ENCODE measurements at places on chromosomes 7 and 10. TPM values are rescaled to one million over a fixed set of nuclear protein-coding genes. Genes with fewer than 3 reads are reported as not detected.
A peak's percentile ranks its signal among the peaks of the same experiment; 100 is the strongest.

DNA sequence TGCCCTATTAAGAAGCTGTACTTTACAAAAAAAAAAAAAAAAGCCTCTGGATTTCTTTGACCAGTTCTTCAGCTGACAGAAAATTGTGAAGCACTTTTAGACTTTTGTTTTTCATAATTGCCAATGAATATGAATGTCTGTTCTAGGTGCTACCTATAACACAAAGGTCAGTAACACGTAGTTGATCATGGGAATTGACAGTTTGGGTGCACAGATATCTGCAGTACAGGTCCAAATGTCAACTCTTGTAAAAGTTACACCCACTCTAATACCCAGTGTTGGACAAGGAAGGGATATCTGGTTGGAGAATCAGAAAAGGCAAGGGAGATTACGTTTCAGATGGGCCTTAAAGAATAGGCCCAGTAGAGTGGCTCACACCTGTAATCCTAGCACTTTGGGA lies 1.8 kb downstream of the REEP3 start:
- no peak for DNase-seq

DNA sequence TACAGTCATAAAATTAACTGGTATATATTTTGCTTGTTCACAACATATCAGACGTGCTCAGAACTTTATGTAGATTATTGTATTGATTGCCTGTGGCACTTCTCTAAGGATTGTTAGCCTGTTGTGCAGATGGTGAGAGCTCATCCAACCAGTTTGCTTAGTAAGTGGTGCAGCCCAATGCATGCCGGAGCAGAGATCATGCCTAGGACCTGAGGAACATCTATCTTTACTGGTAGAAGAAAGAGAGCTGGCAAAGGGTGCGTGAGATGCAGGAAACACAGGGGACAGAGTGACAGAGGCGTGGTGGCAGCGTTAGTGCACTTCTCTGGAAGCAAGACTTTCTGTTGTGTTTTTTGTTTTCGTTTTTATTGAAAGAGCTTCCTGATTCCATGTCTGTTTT lies 35.9 kb downstream of the CCM2 start:
- no peak for DNase-seq

DNA sequence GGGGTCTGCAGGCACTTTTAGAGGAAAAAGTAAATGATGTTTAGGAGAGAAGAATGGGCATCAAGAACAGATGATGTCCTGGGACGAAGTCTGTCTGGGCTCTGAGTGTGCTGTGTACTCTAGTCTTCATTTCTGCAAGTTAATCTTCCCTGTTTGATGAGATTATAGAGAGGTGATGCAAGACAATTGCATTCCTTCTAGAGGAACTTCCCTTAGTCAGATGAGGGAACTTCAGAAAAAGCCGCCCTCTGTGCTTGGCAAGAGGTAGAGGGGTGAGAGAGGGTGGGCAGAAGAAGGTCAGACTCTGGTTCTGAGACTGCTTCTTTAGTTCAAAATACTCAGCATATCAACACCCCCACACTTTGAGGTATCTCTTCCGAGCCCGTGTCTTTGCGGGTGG lies 797.9 kb downstream of the LRMDA start:
- no peak for DNase-seq

GRCh38 chr7:1231214-1232102 lies 1.2 kb upstream of the UNCX start:
- no peak for DNase-seq

GRCh38 chr7:137656850-137657232 lies 189.9 kb downstream of the DGKI start:
- DNase-seq = no peak

- DNase-seq = no peak
Measured at GRCh38 chr7:76149847-76150691, 51.6 kb upstream of the SRRM3 start.

COL17A1 gene
- 0.02 TPM for polyA plus RNA-seq

- DNase-seq = no peak
Measured at GRCh38 chr10:130802301-130802700, 509.2 kb downstream of the TCERG1L start.

DNA sequence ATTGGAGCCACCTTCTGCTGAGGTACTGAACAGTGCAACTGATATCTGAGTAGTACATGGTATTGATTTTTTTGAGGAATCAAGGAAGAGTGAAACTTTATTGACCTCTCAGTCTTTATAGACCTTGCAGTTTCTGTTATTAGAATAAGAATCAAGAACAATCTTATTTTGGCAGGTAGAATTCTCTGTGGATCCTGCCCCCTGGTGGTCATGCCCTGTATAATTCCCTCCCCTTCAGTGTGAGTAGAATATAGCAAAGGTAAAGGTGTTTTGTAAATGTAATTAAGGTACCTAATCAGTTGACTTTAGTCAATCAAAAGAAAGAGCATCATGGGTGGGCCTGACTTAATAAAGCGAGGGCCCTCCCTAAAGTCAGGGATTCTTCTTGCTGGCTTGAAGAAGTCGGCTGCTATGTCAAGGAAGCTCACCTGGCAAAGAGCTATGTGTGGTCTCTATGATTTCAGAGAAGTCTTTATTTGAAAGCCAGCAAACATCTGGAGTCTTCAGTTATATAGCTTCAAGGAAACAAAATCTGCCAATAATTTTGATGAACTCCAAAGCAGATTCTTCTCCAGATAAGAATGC lies 142.8 kb downstream of the LSM5 start:
- DNase-seq = no peak

PRR15 gene
- 0.11 TPM for polyA plus RNA-seq

DNA sequence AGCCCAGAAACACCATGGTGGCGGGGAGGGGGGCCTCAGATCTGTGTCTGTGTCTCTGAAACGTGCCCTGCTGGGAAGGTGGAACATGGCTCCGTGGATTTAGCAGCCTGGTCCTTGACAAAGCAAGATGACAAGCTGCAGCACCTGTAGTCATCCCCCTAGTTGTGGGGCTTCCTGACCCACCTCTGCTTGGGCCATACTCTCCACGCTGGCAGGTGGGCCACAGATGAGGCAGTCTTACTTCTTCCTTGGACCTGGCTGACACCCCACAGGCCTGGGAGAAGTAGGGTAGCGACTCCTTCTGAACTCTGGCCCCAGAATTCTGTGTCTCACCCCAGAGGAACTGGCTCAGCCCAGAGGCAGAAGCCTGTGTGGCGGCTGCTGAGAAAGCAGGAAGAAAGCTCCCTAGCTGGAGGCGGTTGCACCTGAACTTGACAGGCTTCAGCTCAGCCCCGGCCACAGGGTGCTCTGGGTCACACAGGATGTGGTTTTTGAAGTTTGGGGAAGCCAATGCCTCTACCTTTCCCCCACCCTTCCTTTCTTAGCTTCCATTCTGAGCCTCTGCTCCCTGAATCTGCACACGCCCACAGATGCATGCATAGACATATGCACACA lies 113.9 kb downstream of the ABLIM1 start:
- no peak for DNase-seq

GRCh38 chr10:57880446-57881227 lies 387.1 kb downstream of the IPMK start:
- DNase-seq = no peak

LRIT1 gene
- polyA plus RNA-seq = not detected

GRCh38 chr7:93117327-93117726 lies 452 bp downstream of the SAMD9 start:
- DNase-seq = no peak

DNA sequence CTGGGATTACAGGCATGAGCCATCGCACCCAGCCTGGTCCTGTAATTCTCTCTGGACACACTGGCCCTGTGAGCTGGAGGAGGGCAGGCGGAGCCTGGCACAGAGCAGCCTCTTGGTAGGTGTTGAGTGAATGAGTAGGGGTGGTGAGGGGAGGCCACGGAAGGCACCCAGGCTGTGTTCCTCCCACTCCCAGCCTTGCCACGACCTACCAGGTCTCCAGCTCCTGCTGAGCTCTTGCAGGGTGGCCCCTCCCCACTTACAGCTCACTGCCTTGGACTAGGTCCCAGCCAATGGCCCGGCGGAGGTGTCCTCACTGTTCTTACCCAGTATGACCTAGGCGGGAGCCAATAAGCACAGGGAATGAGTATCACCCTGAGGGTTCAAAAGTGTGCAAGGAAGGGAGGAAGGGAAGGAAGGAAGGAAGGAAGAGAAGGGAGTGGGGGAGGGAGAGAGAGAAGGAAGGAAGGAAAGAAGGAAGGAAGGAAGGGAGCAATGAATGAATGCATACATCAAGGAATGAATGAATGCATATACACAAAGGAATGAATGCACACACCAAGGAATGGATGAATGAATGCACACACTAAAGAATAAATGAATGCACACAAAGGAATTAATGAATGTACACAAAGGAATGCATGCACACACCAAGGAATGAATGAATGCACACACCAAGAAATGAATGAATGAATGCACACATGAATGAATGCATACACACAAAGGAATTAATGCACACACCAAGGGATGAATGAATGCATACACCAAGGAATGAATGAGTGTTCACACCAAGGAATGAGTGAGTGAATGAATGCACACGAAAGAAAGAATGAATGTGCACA lies 45.5 kb downstream of the GTF2IRD1 start:
- no peak for DNase-seq

- DNase-seq = peak; percentile 76
Measured at GRCh38 chr10:5594271-5595049, 69.7 kb downstream of the CALML3 start.

- DNase-seq = no peak
Measured at GRCh38 chr10:120835603-120836002, 15.6 kb upstream of the WDR11 start.

GRCh38 chr10:112588225-112588990 lies 141.4 kb downstream of the VTI1A start:
- DNase-seq = no peak

NRF1 gene
- polyA plus RNA-seq = 13.3 TPM

DNA sequence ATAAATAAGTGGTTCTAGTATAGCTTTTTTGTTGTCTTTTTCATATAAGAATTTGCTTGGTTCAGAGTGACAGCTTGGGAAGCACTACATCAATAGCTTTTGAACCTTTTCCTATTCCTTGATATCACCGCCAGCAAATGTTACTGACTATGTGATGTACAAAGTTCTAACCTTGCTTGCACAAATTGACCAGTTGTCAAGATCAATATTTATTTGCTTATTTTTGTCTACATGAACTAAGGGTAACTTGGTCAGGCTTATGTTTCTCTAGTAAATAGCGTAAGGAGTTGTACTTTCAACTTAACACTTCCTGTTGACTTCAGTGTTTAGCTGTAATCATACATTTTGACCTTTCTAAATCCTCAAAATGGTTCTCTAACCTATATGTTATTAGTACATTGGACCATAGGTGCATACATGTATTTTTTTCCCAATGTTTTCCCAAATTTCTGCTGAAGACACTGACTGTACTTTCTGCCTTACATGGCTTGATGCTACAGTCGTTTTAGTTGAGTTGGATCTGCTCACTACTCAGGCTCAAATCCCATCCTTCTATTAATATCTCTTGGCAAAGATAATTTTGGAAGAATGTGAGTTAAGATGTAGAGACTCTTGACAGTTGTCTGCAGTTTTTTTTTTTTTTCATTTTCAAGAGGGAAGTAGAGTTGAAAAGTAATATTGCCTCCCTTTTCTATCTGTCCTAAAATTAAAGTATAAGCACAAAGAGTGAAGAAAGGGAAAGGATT lies 239.1 kb upstream of the KAT6B start:
- DNase-seq = no peak

GRCh38 chr7:80387634-80388193 lies 124.2 kb downstream of the GNAT3 start:
- no peak for DNase-seq

- no peak for DNase-seq
Measured at GRCh38 chr10:11908536-11908935, 85.4 kb downstream of the PROSER2 start.

DNAJB12 gene
- polyA plus RNA-seq = 38.8 TPM

DDC gene
- not detected for polyA plus RNA-seq

UPK3B gene
- polyA plus RNA-seq = not detected

- no peak for DNase-seq
Measured at GRCh38 chr7:3283130-3283704, 17.8 kb upstream of the SDK1 start.

- no peak for DNase-seq
Measured at GRCh38 chr10:22391600-22391999, 46.3 kb downstream of the SPAG6 start.

DNA sequence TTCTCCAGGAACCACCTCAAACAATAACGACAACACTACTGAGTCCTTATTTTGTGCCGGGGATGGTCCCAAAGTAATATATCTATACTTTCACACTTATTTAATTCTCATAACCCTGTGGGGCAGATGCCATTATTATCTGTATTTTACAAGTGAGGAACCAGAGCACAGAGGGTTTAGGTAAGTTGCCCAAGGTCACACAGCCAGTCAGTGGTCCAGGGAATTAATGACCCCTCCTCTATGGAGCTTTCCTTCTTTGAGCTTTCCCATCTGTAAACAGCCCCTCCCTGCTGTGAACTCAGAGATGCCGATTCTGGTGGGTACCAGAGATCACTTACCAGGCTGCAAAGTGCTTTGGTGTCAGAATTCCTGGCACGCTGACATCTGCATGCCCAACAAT lies 105.7 kb downstream of the C10orf105 start:
- DNase-seq = no peak

DNA sequence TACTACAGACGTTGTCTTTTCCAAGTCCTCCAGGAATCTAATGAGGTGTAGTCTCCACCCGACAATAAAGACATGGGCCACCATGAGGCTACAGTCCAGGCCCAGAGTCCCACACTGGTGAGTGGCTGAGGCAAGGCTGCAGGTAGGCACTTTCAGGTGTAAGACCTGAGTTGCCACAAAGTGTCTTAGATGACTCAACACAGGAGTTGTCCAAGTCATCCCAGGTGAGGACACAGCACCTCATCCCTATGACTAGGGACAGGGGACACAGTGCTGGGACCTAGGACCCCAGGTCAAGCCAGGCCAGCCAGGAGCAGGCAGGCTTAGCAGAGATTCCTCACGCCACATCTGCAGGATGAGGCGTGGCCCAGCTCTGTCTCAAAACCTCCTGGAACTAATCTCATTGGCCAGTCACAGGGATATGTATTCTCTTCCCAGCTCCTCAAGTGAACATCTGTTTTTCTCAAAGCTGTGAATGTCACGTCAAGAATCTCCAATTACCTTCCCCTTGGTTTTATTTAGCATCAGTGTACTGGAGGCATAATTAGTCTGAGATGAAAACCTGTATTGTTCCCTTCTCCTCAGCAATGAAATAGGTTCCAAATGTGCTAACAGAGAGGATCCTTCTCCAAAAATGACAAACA lies 254.6 kb downstream of the GRID1 start:
- DNase-seq = peak; percentile 2

WIPF3 gene
- not detected for polyA plus RNA-seq

DNA sequence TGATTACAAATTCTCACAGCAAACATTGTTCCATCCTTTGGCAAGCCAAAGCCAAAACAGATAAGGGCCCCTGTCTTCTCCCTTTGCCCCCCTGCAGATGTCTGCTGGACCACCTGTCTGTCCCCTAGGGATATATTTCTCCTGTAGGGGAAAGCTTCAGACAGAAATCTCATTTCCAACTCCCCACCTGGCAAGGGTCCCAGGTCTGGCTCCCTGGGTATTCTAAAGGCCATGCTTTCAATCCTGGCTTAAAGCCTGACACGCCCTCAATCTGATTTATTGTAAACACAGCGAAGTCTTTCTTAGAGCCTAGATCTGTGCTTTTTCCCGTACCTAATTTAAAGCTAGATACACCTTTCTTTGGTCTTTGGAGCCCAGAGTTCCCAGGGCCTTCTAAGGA lies 66.1 kb downstream of the KCNMA1 start:
- DNase-seq = no peak

SOSTDC1 gene
- not detected for polyA plus RNA-seq

PPP1R3C gene
- 53.4 TPM for polyA plus RNA-seq

All from BJ (cell line).